Neural crest cell (in vitro differentiated cells): ENCODE measurements at places on chromosomes 3 and 15.

GRCh38 chr3:179961071-179961702 is 75.5 kb downstream of the PEX5L start:
- DNase-seq: no peak

DNA sequence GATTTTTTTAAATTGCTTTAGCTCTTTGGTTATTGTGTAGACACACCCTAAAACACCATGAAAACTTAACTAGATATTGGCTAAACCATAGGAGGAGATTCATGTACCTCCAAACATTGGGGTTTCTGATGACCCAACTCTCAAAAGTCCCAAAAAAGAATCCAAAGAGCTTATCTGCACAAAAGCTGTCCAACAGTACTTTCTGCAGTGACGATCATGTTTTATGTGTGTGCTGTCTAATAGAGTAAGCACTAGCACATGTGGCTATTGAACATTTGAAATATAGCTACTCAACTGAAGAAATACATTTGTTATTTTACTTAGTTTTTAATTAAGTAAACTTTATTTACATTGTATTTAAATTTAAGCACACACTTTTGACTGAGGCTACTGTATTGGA is 818.2 kb upstream of the LMCD1 start:
- DNase-seq: no peak

GRCh38 chr3:120928991-120929390 is 21.0 kb downstream of the STXBP5L start:
- DNase-seq: no peak

- no peak for DNase-seq
Measured at GRCh38 chr15:25544076-25544475, 105.3 kb upstream of the UBE3A start.

- DNase-seq: no peak
Measured at GRCh38 chr3:129016720-129017483, 15.8 kb downstream of the EFCC1 start.

GRCh38 chr3:14587740-14588360 is 47.7 kb upstream of the GRIP2 start:
- DNase-seq: no peak

- DNase-seq: no peak
Measured at GRCh38 chr15:83698294-83698693, 44.4 kb downstream of the ADAMTSL3 start.

DNA sequence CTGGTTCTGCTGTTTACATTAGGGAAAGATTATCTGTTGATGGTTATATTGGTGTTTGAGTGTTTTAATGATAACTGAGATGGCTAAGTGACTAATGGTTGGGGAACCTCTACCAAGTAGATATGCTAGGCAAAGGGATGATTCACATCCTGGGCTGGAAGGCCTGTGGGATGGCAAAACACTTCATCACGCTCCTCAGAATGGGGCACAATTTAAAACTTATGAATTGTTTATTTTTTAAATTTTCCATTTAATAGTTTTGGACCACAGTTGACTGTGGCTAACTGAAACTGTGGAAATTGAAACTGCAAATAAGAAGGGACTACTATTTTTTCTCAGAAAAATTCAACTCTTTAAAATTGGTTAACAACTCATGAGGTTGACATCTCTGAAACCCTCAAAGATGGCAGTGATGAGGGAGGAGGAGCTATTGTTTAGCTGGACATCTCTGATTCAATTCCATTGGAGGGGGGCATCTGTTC is 100.5 kb upstream of the ZBED2 start:
- DNase-seq: no peak

DNA sequence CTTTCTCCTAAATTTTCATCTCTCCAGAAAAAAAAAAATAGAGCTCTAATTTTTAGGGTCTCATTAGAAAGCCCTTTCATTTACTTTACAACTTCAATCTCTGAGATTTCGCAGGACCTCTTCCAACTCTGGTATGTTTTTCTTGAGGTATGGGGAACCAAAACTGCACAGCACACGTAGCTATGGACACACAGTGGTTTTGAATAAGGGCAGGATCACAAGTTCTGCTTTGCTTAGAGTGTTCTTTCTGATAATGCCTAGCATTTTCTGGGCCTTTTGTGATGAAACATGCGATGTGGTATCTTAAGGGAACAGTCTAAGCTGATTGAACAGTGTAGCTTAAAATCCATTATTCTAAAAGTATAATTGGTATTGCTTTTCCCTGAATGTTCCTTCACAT is 25.3 kb downstream of the ZNF592 start:
- DNase-seq: no peak

DNA sequence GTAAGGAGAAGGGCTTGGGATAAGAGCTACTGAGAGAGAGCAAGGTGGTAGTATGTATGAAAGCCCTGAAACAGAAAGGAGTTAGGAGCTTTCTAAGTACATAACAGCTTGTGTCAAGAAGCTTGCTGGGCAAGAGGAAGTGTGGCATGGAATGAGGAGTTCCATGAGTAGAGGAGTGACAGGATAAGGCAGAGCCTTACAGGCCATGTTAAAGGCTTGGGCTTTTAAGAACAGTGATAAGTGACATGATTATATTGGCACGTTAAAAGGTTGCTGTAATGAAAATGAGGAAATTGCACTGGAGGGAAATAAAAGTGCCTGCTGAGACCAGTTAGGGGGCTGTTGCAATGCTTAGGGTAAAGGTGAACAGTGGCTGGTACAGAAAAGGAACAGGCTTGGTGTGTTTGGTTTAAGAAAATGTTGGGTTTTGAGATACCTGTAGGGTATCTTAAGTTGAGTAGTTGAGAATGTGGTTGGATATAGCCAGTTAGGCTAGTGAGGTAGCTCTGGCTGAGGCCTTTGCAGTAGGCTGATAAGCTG is 49.0 kb downstream of the MEF2A start:
- no peak for DNase-seq

DNA sequence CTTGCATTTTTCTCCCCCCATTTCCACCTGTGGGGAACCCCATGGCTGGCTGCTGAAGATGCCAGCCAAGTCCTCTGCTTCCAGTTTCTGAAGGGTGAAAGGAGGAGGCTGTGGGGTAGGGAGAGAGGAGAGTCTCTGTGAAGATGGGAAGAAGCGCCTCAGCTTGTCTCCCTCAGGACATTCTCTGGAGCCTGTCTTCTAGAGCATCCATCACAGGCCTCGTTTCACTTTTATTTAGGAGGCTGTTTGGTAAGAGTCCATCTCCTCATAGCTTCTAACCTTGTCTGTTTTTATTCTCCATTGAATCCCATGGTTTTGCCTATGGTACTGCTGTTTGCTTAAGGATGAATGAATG is 8.8 kb upstream of the LCTL start:
- DNase-seq: no peak

- DNase-seq: peak; percentile 34
Measured at GRCh38 chr3:101803173-101803782, 24.3 kb downstream of the NXPE3 start.

DNA sequence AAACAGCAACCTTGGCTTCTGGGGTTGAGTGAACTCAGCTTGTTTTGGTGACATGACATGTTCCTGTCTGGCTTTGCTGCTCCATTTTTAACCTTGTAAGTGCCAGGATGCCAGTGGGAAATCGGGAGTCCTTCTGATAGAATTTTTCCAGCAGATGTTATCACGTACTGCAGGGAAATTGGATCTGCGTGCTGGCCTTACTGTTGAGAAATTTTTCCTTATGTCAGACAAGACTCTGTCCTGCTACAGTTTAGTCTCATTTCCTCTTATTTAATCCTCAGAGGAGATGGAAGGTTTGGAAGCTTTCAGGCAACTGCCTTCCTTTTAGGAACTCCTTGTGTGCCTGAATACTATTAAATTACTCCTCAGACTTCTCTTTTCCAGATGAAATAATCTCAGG is 80.6 kb downstream of the PGPEP1L start:
- DNase-seq: no peak

DNA sequence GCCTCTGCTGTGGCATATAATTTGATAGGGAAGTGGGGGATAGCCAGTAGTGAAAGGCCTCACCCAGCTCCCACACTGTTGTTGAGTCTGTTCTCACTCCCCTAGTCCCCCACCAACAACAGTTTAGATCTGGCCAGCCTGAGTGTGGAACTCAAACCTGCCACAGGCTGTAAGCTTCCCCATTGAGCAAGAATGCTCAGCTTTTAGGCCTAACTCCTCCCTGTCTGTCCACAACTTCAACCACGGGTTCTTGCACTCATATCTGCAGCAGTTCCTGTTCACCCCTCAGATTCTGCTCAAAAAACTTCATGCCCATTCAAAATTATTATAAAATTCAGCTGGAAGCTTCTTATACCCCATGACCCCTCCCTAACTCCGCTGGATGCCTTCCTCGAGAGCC is 975.1 kb downstream of the NSUN3 start:
- no peak for DNase-seq

GRCh38 chr15:56817321-56818080 is 84.2 kb upstream of the ZNF280D start:
- DNase-seq: no peak

- DNase-seq: no peak
Measured at GRCh38 chr15:67504056-67504455, 16.9 kb upstream of the C15orf61 start.

- DNase-seq: no peak
Measured at GRCh38 chr15:31799715-31800321, 230.5 kb upstream of the CHRNA7 start.

GRCh38 chr3:30518181-30518864 is 88.1 kb upstream of the TGFBR2 start:
- no peak for DNase-seq

GRCh38 chr15:63402498-63403253 is 21.0 kb upstream of the CA12 start:
- no peak for DNase-seq

DNA sequence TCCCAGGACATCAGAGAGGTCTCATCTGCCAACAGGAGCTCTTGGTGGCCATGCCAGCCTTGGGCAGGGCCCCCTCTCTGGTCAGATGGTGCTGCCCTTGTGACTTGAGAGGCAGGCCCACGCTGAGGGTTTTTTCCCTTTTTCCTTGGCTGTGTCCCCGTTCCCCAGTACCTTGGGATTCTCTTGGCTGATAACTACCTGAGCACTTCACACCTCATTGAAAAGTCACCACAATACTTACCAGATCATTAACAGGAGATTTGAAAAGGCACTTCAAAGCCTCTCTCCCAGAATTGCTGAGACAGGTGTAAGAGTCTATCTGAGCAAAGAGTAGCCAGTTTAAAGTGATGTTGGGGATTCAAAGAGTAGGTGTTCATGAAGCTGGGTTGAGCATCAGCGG is 15.1 kb upstream of the TMEM158 start:
- no peak for DNase-seq

- no peak for DNase-seq
Measured at GRCh38 chr15:40163657-40164416, 3.0 kb downstream of the BUB1B start.

GRCh38 chr15:98724048-98724447 is 75.7 kb downstream of the IGF1R start:
- no peak for DNase-seq

DNA sequence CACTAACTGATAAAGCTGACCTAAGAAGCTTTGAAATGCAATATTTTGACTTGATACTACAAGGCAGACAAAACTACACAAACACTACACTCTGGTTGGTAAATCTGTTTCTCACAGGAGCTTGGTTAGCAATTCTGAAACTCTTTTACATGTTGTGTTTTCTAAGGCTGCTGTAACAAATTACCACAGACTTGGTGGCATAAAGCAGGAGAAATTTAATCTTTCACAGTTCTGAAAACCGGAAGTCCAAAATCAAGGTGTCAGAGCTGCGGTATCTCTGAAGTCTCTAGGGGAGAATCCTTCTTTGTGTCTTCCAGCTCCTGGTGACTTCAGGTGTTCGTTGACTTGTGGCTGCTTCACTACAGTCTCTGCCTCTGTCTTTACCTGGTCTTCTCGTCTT is 12.9 kb upstream of the PFN2 start:
- no peak for DNase-seq

GRCh38 chr3:7264196-7264526 is 403.2 kb downstream of the GRM7 start:
- no peak for DNase-seq

GRCh38 chr15:73950831-73951561 is 24.7 kb downstream of the LOXL1 start:
- DNase-seq: peak; percentile 88

- no peak for DNase-seq
Measured at GRCh38 chr15:100715571-100716455, 113.4 kb downstream of the ASB7 start.

- no peak for DNase-seq
Measured at GRCh38 chr3:143472731-143473523, 353.4 kb downstream of the CHST2 start.

DNA sequence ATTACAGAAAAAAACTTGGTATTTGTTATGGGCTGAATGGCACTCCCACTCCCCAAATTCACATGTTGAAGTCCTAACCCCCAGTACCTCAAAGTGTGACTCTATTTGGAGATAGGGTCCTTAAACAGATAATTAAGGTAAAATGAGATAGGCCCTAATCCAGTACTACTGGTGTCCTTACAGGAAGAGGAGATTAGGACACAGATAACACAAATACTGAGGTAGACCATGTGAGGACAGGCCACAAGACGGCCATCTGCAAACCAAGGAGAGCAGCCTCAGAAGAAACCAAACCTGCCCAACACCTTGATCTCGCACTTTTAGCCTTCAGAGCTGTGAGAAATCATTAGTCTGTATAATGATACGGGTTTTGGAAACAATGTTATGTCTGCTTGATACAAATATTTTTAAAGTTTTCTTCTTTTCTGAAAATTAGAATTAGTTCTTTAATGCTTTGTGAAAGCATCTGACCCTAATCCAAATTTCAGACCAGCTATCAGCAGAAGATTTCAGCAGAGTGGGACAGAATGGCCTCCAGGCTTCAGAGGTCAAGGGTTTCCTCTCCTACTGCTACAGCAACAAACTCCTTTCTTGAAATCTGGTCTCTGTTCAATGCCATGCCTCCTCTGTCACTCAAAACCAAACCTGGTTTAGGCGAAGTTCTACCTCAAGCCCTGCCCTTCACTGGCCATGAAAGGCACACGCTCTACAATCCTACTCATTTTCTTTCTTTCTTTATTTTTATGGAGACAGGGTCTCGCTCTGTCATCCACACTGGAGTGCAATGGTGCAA is 22.0 kb upstream of the HDC start:
- no peak for DNase-seq

GRCh38 chr3:43090238-43090637 is 15.6 kb downstream of the POMGNT2 start:
- DNase-seq: no peak

DNA sequence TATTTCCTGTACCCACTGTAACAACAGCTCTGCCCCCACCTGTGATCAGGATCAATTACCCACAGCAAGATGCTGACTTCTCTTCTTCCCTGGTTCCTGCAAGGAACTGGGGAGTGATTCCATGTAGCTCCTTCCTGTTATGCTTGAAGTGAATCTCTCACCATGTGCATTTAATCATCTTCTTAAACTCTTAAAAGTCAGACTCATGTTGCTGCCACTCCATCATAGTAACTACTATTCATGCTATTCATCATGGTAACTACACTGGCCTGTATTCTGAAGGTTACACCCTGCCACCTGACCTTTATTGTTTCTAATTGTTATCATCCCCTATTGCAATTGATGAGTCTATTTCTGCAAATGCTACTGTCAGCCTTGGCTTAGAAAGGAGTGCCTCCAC is 89.5 kb downstream of the SUCNR1 start:
- no peak for DNase-seq

- peak; percentile 14 for DNase-seq
Measured at GRCh38 chr15:98658831-98659699, 10.7 kb downstream of the IGF1R start.

GRCh38 chr15:89566181-89566580 is 9.1 kb upstream of the TICRR start:
- no peak for DNase-seq

GRCh38 chr3:88167704-88168103 is 17.9 kb downstream of the C3orf38 start:
- no peak for DNase-seq
